GM23338 (cell line): ENCODE measurements at places on chromosomes 7 and 10. TPM values are rescaled to one million over a fixed set of nuclear protein-coding genes. Genes with fewer than 3 reads are reported as not detected.

DNA sequence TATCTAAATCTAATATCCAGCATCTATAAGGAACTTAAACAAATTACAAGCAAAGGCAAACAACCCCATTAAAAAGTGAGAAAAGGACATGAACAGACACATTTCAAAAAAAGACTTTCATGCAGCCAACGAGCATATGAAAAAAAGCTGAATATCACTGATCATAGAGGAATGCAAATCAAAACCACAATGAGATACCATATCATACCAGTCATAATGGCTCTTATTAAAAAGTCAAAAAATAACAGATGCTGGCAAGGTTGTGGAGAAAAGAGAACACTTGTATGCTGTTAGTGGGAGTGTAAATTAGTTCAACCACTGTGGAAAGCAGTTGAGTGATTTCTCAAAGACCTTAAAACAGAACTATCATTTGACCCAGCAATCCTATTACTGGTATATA lies 334.4 kb upstream of the CACNA2D1 start:
- DNase-seq, result no peak
- no peak overlapping the region for H3K4me3 ChIP-seq
- no peaks in the 10 kb centered on the region for H3K36me3 ChIP-seq
- no peaks in the 10 kb centered on the region for H3K27me3 ChIP-seq
- no peaks in the 10 kb centered on the region for H3K4me1 ChIP-seq
- no peak overlapping the region for H3K27ac ChIP-seq

DNA sequence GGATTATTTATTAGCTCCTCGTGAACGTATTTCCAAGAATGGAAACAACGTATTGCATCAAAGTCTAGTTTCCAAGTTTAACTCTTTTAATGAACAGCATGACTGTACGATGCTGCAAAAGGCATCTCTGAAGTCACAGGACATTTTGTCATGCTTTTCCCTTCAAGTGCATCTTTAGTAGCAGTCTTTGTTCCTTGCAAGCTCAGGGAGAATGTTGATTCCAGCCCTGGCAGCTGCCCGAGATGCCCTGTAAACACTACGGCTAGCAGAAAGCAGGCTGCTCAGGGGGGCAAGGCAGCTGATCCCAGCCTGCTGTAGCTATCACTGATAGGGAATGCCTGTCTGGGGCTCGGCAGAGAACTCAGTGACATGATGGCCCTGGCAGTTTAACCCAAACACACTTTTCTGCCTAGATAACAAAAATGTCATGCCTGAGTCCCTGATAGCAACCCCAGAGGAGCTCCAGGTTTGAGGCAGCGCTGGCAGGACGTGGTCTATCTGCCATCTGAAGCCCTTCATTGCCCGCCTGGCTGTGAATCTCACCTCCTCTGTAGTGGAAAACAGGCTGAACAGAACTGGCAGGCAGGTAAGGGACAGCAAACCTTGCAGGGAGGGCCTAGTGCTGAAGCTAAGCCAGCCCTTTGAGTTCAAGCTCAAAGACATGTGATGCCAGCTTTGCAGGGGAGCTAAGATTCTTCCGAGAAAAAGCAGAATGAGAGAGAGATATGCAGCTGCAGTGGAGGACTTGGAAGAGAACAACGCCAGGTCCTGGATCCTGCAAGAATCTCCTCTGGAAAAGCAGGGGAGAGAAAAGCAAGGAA lies 264.6 kb downstream of the SNX10 start:
- no peak for DNase-seq
- no peak overlapping the region for H3K4me3 ChIP-seq
- H3K27ac ChIP-seq, result no peak overlapping the region
- H3K4me1 ChIP-seq, result peaks cover 6% of the 10 kb centered on the region
- H3K27me3 ChIP-seq, result no peaks in the 10 kb centered on the region

DNA sequence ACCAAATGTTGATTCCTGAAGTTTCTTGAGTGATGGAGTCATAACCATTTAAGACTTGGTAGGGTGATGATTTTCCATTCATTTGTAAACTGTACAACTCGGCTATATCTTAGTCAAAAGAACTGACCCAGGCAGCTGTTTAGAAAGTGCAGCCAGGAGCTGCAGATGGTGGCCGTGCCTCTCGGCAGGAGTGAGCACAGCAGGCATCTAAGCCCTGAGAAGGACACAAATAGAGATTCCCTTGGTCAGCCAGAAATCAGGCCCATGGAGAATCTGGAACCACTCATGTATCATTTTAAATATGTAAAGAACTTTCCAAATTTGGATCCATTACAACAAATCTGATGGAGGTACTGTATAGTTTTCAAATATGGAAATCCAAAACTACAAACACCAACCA lies 177.0 kb upstream of the AKR1E2 start:
- no peak overlapping the region for H3K27ac ChIP-seq
- H3K36me3 ChIP-seq, result no peaks in the 10 kb centered on the region
- peaks cover 6% of the 10 kb centered on the region for H3K4me1 ChIP-seq
- no peak overlapping the region for H3K4me3 ChIP-seq

DNA sequence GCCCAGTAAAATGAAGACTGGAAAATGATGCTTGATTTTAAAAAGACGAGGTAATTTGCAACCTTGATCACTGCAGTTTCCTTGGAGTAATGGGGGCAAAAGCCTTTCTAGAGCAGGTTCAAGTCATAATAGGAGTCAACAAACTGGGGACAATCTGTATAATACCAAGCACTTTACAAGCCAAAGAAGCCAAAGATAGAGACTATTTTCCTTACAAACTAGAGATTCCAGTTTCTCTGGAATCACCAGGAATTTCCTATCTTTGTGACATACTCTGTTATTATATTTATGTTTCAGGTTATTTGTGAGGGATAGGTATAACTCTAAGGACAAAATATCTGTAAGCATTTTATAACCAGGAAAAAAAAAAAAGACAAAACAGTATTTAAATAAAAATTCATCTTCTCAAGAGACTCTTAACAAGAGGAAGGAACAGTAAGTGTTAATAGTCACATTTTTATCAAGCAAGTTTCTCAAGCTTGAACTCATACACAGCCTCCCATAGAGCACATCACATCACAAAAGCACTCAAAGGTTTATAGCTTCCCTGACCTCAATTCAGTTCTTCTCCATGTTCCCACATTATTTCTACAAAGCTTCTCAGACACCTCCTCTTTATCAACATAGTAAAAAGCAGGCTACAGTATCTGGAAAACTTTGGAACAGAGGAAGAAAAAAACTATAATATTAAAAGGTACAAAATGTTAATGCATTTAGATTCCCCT lies 18.9 kb downstream of the JMJD1C start:
- peaks cover 2% of the 10 kb centered on the region; the same call in 1 of the 2 replicates for H3K4me1 ChIP-seq
- H3K36me3 ChIP-seq, result no peaks in the 10 kb centered on the region
- H3K4me3 ChIP-seq, result no peak overlapping the region
- no peaks in the 10 kb centered on the region for H3K27me3 ChIP-seq
- H3K27ac ChIP-seq, result no peak overlapping the region

DNA sequence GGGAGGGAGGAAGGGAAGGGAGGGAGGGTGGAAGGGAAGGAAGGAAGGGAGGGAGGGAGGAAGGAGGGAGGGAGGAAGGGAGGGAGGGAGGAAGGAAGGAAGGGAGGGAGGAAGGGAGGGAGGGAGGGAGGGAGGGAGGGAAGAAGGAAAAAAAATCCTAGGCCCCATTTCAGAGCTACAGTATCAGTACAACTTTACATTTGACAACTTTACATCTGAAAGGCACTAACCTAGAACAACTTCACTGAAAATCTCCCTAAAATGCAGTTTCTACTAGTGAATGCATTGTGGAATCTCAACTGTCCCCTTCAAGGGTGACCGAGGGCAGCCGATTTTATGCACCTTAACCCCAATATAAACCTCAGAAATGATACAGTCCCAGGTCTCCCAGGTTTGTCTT lies 259.8 kb upstream of the GALNT17 start:
- no peaks in the 10 kb centered on the region for H3K4me1 ChIP-seq
- no peaks in the 10 kb centered on the region for H3K36me3 ChIP-seq
- H3K27ac ChIP-seq, result no peak overlapping the region

GRCh38 chr10:42951486-42952251 lies 125.2 kb upstream of the RET start:
- H3K4me3 ChIP-seq, result peak overlapping the region; percentile 66
- DNase-seq, result peak; percentile 69
- no peaks in the 10 kb centered on the region for H3K36me3 ChIP-seq
- peaks cover 4% of the 10 kb centered on the region; the same call in 1 of the 2 replicates for H3K4me1 ChIP-seq

- H3K36me3 ChIP-seq, result peaks cover 4% of the 10 kb centered on the region; the same call in 1 of the 2 replicates
- H3K4me3 ChIP-seq, result no peak overlapping the region
- H3K27ac ChIP-seq, result no peak overlapping the region; the same call in 1 of the 2 replicates
- DNase-seq, result no peak
- peaks cover 7% of the 10 kb centered on the region for H3K4me1 ChIP-seq
- H3K27me3 ChIP-seq, result no peaks in the 10 kb centered on the region
These were observed 29.7 kb downstream of the KLRG2 start for GRCh38 chr7:139453673-139454321.

DNA sequence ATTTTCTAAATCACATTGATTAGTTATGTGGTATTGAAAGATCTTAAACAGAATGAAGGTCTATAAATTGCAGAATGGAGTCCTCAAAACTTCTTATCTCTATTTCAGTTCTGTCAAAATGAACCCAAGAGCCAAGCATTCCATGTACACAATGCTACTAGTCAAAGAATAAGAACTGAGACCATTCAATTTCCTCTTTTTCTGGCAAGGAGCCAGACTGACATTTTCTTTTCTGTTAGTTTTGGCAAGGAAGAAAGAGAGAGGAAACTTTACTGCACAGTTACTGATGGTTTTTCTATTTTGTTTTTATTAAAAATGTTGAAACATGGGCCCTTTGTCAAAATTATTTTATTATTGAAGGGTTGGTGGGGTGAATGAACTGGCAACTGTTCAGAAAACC lies 181.8 kb upstream of the FERD3L start:
- no peak overlapping the region for H3K27ac ChIP-seq
- H3K4me3 ChIP-seq, result no peak overlapping the region

DNA sequence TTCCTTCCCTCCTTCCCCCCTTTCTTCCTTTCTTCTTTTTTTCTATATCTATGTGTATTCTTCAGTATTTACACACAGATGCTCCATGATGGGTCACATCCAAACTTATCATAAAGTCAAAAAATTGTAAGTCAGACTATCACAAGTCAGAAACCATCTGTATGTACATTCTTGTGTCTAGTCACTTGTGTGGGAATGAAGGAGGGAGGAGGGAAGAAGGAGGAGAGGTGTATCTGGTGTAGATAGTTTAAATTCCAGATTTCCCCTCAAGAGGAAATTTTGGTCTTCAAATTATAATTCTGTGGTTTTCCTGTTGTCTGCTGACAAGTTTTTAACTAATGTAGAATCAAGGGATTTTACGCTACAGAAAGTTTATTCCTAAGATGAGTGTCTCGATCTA lies 287.2 kb downstream of the ETV1 start:
- DNase-seq, result no peak
- H3K27me3 ChIP-seq, result no peaks in the 10 kb centered on the region
- H3K4me3 ChIP-seq, result no peak overlapping the region

- H3K27ac ChIP-seq, result no peak overlapping the region
- H3K36me3 ChIP-seq, result no peaks in the 10 kb centered on the region
- no peak for DNase-seq
- H3K4me3 ChIP-seq, result no peak overlapping the region
These were observed 316.6 kb downstream of the KCNMA1 start for GRCh38 chr10:77320971-77321471.

DNA sequence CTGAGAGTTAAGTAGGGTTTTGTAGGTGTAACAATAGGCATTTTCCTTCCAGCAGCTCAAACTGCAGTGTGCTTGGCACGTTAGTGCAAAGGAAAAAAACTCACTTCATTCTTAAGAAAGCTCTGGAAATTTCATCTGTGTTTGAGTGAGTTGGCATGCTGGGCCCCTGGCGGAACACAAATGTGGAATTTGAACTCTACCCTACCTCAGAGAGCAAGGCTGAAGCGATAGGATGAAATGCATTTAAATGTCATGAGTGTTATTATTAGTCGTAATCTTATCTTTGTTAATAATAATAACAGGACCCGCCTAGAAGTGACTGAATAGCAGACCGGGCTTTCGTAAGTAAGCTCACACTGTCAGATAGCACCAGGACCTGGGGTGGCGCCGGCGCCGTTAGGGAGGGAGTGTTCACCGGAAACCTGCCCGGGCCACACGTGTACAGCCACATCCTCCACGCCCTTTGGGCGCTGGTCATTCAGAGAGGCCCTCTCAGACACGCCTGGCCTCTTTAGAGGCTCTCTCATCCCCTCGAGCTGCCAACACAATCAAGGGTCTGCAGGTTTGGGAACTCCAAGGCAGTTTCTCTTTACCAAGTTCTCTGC lies 63.5 kb downstream of the GRK5 start:
- peaks cover 4% of the 10 kb centered on the region; the same call in 1 of the 2 replicates for H3K4me1 ChIP-seq
- DNase-seq, result no peak
- H3K27me3 ChIP-seq, result no peaks in the 10 kb centered on the region
- no peak overlapping the region for H3K27ac ChIP-seq
- no peaks in the 10 kb centered on the region for H3K36me3 ChIP-seq
- no peak overlapping the region for H3K4me3 ChIP-seq

- DNase-seq, result no peak
- H3K27me3 ChIP-seq, result no peaks in the 10 kb centered on the region
- H3K27ac ChIP-seq, result no peak overlapping the region
- no peaks in the 10 kb centered on the region for H3K4me1 ChIP-seq
These were observed 47.1 kb upstream of the NCAPG2 start for GRCh38 chr7:158751751-158752150.

GRCh38 chr7:18504965-18505364 lies 9.4 kb downstream of the HDAC9 start:
- H3K36me3 ChIP-seq, result no peaks in the 10 kb centered on the region
- H3K27me3 ChIP-seq, result no peaks in the 10 kb centered on the region
- no peak overlapping the region for H3K4me3 ChIP-seq
- no peak for DNase-seq
- H3K27ac ChIP-seq, result no peak overlapping the region

GRCh38 chr10:98338318-98338717 lies 70.3 kb upstream of the LOXL4 start:
- no peak overlapping the region for H3K4me3 ChIP-seq
- H3K27ac ChIP-seq, result no peak overlapping the region
- no peaks in the 10 kb centered on the region for H3K36me3 ChIP-seq
- H3K4me1 ChIP-seq, result no peaks in the 10 kb centered on the region

DNA sequence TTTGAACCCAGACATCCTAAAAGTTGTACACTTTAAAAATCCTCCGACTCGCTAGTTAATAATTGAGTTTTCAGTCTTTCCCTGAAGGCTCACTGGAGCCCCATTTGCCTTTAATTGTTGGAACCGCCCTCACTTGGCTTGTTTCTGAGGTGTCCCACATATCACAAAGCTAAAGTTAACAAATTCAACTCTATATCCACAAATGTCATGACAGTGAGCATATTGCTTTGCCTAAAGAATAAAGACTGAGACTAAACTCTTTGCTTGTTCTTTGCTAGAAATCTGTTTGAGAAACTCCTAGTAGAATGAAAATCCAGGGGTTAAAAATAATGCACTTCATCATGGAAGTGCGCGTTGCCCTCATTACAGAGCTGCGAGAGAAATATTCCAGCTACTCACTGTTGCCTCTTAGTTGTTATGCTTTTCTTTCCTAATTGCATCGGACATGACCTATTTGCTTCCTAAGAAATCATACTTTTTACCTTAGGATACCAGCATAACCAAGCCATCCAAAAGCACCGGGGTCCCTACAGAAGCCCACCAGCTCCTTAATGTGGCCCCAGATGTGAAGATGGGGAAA lies 752 bp downstream of the THSD7A start:
- no peaks in the 10 kb centered on the region for H3K36me3 ChIP-seq
- peak overlapping the region; percentile 68 for H3K4me3 ChIP-seq
- H3K4me1 ChIP-seq, result peaks cover 25% of the 10 kb centered on the region
- no peak overlapping the region for H3K27ac ChIP-seq

The TRPV5 gene
- not detected in 2 replicates for polyA plus RNA-seq

The AKR1D1 gene
- not detected in 2 replicates for polyA plus RNA-seq

The ANXA8L1 gene
- polyA plus RNA-seq, result not detected in 2 replicates

The GATAD1 gene
- polyA plus RNA-seq, result 15.1 and 15.4 TPM in 2 replicates

The ALOX5 gene
- polyA plus RNA-seq, result 2.8 and 3.7 TPM in 2 replicates

The GJD4 gene
- not detected in 2 replicates for polyA plus RNA-seq

The ICA1 gene
- 75.4 and 83.7 TPM in 2 replicates for polyA plus RNA-seq

The INHBA gene
- polyA plus RNA-seq, result 1.0 and 1.3 TPM in 2 replicates

The WEE2 gene
- polyA plus RNA-seq, result not detected in 2 replicates

The HOXA5 gene
- not detected in 2 replicates for polyA plus RNA-seq
